Mesenteric fat pad (tissue), 1 donor: ENCODE measurements at places on chromosomes 5 and 9. TPM values are rescaled to one million over a fixed set of nuclear protein-coding genes. Genes with fewer than 3 reads are reported as not detected.

The SH3TC2 gene
- 0.64 TPM for total RNA-seq

The TERT gene
- not detected for total RNA-seq

The PCDHB15 gene
- 3.4 TPM for total RNA-seq

The MCIDAS gene
- total RNA-seq, result not detected

The CATSPER3 gene
- total RNA-seq, result 0.61 TPM

The CKMT2 gene
- total RNA-seq, result 18.9 TPM

The ZDHHC21 gene
- total RNA-seq, result 8.3 TPM

The PCAT7 gene
- not detected for total RNA-seq

The NPR2 gene
- 23.2 TPM for total RNA-seq

The RABEPK gene
- total RNA-seq, result 19.8 TPM

The FBP2 gene
- total RNA-seq, result not detected

The PCDHA2 gene
- not detected for total RNA-seq

The DAB2IP gene
- 86.1 TPM for total RNA-seq

The CNTNAP3B gene
- total RNA-seq, result 20.1 TPM

The KCTD16 gene
- total RNA-seq, result 0.32 TPM

The PCDHA11 gene
- 0.26 TPM for total RNA-seq

The ACOT12 gene
- total RNA-seq, result not detected

The TMEM252 gene
- total RNA-seq, result not detected

The SLC22A4 gene
- total RNA-seq, result 5.4 TPM

The ITK gene
- 4.5 TPM for total RNA-seq

The ADGRD2 gene
- total RNA-seq, result not detected

The OR13F1 gene
- total RNA-seq, result not detected

The PCDHGA12 gene
- 4.6 TPM for total RNA-seq

The CDH9 gene
- total RNA-seq, result not detected

The GKAP1 gene
- total RNA-seq, result 8.1 TPM

The RPS14 gene
- total RNA-seq, result 1,447 TPM

The EMB gene
- total RNA-seq, result 49.1 TPM

The AK1 gene
- 68.3 TPM for total RNA-seq

The PARP8 gene
- total RNA-seq, result 28.0 TPM

The GIN1 gene
- 4.2 TPM for total RNA-seq

The GPR151 gene
- not detected for total RNA-seq

The PLCXD3 gene
- total RNA-seq, result 2.4 TPM

The WNT8A gene
- not detected for total RNA-seq

The SMIM33 gene
- not detected for total RNA-seq

The DND1 gene
- 1.00 TPM for total RNA-seq

The HAND1 gene
- not detected for total RNA-seq

The OR1Q1 gene
- not detected for total RNA-seq

The SCAMP1 gene
- 33.8 TPM for total RNA-seq

The IL4 gene
- not detected for total RNA-seq

The GRM6 gene
- not detected for total RNA-seq

The CNTFR gene
- 116 TPM for total RNA-seq

The ARHGAP26 gene
- total RNA-seq, result 75.0 TPM

The PGM5 gene
- total RNA-seq, result 17.6 TPM

The QRFP gene
- total RNA-seq, result not detected

The RAD50 gene
- total RNA-seq, result 44.2 TPM

The F12 gene
- total RNA-seq, result not detected

The NRARP gene
- total RNA-seq, result 16.3 TPM

The MYOZ3 gene
- 0.42 TPM for total RNA-seq

The SPATA31E1 gene
- not detected for total RNA-seq

The CDC20B gene
- not detected for total RNA-seq

The IFNA17 gene
- total RNA-seq, result not detected

The PTGES gene
- 14.1 TPM for total RNA-seq

The LRRC19 gene
- not detected for total RNA-seq

The C7 gene
- total RNA-seq, result 326 TPM

The MEIKIN gene
- 1.0 TPM for total RNA-seq

The NR4A3 gene
- total RNA-seq, result 124 TPM

The SPATA9 gene
- total RNA-seq, result 3.5 TPM
